ENCODE measurements at places on chromosomes 3 and 15. TPM values are rescaled to one million over a fixed set of nuclear protein-coding genes. Genes with fewer than 3 reads are reported as not detected.

Gene PPP1R14D
- total RNA-seq: not detected

Gene CCDC71
- total RNA-seq: 15.6 TPM

Gene SMAD6
- 11.1 TPM for total RNA-seq

Gene GOLGA6B
- not detected for total RNA-seq

Gene TM4SF4
- 3.2 TPM for total RNA-seq

Gene TMEM108
- total RNA-seq: 4.4 TPM

Gene CCR9
- total RNA-seq: not detected

Gene GADL1
- total RNA-seq: 4.5 TPM

Gene RTP1
- not detected for total RNA-seq

Gene CDCP1
- total RNA-seq: 4.3 TPM

Gene COMMD2
- 20.7 TPM for total RNA-seq

Gene RPN1
- total RNA-seq: 189 TPM

Gene MESP2
- not detected for total RNA-seq

Gene CPNE4
- total RNA-seq: not detected

DNA sequence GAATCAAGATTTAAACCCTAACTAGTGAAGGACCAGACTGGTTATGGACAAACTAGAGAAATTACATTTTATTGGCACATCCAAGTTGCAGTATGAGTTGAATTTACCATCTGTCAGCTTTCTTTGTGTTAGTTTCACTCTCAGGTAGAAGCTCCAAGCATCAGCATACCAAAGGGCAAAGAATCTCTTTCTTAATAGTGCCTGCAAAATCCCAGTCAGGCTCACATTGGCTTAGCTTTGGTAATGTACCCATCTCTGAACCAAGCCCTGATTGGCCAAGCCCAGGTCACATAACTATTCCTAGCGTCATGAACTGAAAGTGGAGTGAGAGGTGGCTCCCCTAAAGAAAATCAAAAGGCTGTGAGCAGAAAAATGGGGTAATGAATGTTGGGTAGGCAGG is 66.9 kb downstream of the CCNL1 start:
- ATAC-seq: no peak

DNA sequence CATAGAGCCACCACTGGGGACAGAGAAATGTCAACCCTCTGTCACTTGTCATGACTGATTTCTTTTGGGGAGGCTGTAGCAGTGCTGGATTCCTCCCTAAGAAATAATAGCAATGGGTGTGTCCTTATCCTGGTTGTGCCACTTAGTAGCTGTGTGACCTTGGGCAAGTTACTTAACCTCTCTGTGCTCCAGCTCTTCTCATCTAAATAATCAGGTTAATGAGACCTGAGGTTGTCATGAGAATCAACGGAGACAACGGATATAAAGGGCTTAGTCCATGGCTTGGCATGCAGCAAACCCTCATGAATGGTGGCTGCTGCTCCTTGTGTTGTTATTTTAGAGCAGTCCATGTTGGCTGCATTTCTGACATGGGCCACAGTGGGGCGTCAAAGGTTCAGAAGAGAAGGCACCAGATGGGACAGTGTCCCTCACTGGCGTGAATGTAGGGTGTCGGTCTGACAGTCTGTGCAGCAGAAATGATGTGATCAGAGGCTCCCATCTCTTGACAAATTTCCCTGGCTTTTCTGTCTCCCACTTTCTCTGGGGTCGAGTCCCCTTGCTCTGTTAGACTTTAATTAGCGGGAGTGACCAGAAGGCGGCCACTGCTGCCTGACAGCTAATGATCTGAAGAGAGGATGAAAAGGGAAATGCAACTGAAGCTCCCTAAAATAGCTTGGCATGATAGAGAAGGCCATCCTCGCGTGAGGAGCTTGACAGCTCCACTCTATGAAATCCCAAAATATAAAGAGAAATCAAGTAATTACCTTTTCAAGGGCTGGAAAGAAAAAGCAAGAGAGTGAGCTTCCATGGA is 209.4 kb downstream of the CADPS start:
- no peak for ATAC-seq

DNA sequence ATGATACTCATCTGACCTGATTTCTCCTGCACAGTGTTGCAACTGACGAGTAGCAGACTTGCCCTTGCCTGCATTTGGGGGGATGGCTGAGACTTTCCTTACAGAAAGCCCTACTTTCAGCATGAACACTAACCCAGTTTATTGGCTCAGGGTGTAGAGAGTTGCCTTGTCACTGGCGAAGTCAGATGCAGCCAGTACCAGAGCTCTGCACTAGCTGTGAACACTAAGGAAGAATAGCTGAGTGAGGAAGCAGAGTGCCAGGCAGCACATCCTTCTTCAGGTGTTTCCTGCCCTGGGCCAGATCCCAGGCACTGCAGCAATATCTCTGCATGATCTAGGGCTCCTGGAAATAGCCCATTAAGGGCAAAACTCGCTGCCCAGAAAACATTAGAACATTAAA is 154.0 kb upstream of the SYNPR start:
- no peak for ATAC-seq

- ATAC-seq: no peak
Observed at GRCh38 chr3:178129109-178129508, 407.1 kb upstream of the KCNMB2 start.

- ATAC-seq: no peak
Observed at GRCh38 chr15:31034152-31034551, 42.7 kb upstream of the MTMR10 start.

- no peak for ATAC-seq
Observed at GRCh38 chr3:50495609-50496423, 7.6 kb downstream of the CACNA2D2 start.

- no peak for ATAC-seq
Observed at GRCh38 chr15:51971032-51971374, 575 bp downstream of the LEO1 start.

GRCh38 chr15:101213570-101213969 is 38.3 kb downstream of the CHSY1 start:
- ATAC-seq: no peak

GRCh38 chr3:182092662-182093262 is 381.0 kb downstream of the SOX2 start:
- no peak for ATAC-seq

- ATAC-seq: no peak
Observed at GRCh38 chr3:106068381-106068780, 199.6 kb upstream of the CBLB start.

- no peak for ATAC-seq
Observed at GRCh38 chr3:186996356-186996755, 66.0 kb downstream of the ST6GAL1 start.

GRCh38 chr3:172071780-172072330 is 32.5 kb downstream of the FNDC3B start:
- ATAC-seq: no peak

GRCh38 chr15:43794269-43795037 is 2.3 kb downstream of the SERF2 start:
- no peak for ATAC-seq

GRCh38 chr15:34025252-34025651 is 13.8 kb downstream of the AVEN start:
- ATAC-seq: no peak

DNA sequence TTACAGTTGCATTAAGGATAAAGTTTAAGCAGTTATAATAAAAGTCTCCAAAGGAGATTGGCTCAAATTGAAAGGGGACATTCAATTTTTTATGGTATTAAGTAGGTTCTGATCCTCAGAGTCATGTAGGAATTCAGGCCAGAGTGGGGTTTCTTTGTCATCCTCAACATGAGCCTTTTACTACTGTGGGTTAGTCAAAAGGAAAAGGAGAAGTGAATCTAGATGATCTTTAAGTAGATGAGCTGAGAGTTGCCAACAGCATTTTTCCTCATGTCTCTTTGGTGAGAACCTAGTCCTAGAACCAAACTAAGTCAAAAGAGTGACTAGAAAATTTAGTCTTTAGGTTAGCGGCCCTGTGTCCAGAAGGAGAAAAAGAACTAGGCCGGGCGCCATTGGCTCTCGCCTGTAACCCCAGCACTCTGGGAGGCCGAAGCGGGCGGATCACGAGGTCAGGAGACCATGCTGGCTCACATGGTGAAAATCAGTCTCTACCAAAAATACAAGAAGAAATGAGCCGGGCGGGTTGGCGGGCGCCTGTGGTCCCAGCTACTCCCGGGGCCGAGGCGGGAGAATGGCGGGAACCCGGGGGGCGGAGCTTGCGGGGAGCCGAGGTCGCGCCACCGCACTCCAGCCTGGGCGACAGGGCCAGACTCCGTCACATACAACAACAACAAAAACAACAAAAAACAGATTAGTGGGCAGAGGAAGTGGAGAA is 4.2 kb upstream of the CHL1 start:
- no peak for ATAC-seq

- ATAC-seq: no peak
Observed at GRCh38 chr3:57919987-57920386, 88.2 kb upstream of the FLNB start.

- ATAC-seq: no peak
Observed at GRCh38 chr3:46722443-46722842, 4.8 kb upstream of the PRSS50 start.

DNA sequence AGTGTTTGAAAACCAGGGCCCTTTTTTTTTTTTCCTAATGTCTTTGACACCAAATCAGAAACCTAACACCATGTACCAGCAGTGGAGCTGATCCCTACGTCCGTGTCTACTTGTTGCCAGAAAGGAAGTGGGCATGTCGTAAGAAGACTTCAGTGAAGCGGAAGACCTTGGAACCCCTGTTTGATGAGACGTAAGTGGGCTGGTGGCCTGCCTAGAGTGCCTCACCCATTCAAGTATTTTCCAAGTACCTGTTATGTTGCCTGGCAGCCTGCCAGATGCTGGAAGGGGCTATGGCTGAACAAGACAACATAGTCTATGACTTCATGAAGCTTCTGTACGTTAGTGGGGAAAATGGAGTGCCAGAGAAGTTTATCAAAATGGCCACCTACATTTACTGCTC is 39.7 kb downstream of the ESYT3 start:
- no peak for ATAC-seq

- no peak for ATAC-seq
Observed at GRCh38 chr3:149507491-149508324, 33.2 kb downstream of the TM4SF4 start.

- ATAC-seq: no peak
Observed at GRCh38 chr3:64321747-64322146, 96.5 kb upstream of the PRICKLE2 start.

- ATAC-seq: peak; percentile 20
Observed at GRCh38 chr15:40906991-40907802, 12.9 kb downstream of the VPS18 start.

DNA sequence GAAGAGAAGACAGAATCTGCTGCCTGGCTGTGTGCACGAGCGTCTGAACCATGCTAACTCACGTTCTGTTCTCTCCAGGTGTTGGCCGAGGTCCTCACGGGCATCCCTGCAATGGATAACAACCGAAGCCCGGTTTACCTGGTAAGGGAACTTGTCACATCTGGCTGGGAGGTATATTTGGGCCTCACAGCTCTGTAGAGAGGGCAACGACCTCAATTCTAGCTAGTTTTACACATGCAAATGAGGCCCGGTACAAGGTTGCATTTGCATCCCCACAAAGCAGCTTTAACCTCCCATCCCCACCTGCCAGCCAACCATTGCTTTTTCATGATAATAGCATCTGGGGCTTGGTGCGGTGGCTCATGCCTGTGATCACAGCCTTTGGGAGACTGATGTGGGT is 22.0 kb upstream of the TATDN2 start:
- no peak for ATAC-seq

DNA sequence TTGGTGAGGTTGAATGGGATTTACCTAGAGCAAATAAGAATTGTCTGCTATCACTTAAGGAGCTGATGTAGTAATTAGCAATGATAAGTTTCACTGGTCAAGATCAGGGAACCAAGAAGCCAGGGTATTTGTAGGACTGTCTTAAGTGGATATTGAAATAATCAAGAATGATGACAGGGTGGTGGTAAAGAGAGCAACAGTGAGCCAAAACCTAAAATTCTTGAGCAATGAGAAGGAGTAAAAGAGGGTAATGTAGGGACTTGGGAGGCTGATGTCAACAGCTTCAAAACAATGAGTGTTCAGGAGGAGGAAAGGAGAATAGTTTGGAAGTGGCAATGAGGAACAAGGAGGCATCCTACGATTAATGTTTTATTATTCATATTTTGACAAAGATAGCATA is 31.5 kb upstream of the SLC2A2 start:
- no peak for ATAC-seq

DNA sequence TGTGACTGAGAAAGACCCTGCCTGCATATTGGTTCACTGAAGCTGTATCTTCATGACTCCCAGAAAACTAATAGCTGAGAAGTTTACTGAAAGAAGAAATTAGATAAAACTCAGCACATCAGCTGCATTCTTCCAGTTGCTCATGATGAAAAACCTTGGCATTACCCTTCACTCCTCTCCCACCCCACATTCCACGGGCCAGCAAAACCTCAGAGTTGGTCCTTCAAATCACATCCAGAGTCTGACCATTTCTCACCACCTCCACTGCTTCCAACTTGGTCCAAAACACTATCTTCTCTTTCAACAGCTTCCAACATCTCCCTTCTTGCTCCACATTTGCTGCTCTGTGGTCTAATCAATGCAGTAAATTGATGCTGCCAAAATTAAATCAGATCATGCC is 97.1 kb downstream of the CD47 start:
- ATAC-seq: no peak

- no peak for ATAC-seq
Observed at GRCh38 chr15:101142711-101143110, 109.1 kb downstream of the CHSY1 start.

- no peak for ATAC-seq
Observed at GRCh38 chr15:101612676-101613075, 39.5 kb downstream of the TM2D3 start.

- ATAC-seq: no peak
Observed at GRCh38 chr15:100328796-100329195, 13.0 kb downstream of the ADAMTS17 start.

DNA sequence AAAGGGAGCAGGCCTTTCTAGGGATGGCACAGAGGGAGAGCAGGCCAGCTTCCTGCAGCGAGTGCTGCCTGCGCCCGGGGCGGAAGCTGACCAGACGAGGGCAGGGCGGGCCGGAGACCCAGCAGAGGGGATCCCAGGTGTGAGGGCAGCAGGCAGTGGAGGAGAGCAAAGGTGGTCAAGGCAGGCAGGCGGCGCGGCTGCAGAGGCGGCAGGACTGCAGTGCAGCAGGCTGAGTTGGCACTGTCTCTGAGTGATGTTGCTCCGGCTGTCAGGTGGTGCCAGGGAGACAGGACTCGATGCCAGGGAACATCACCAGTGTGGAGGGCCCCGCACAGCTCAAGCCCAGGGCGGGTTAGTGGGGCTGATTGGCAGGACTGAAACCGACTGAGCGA is 22.3 kb upstream of the PLXNA1 start:
- no peak for ATAC-seq

DNA sequence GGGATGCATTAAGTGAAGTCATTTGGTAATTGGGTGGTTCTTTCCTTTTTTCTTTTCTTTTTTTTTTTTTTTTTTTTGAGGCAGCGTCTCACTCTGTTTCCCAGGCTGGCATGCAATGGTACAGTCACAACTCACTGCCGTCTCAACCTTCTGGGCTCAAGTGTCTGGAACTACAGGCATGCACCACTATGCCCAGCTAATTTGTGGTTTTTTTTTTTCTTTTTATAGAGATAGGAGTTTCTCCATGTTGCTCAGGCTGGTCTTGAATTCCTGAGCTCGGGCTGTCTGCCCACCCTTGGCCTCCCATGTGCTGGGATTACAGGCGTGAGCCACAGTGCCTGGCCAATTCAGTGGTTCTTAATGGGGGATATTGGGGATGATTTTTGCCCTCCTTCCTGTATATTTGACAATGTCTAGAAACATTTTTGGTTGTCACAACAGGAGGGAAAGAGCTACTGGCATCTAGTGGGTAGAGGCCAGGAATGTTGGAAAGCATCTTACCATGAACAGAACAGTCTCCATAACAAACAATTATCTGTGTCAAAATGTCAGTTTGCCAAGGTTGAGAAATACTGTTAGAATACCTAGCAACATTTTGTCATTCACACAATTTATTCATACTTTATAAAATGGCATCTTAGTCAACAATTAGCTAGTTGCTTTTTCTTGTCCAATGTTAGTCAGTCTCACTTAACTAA is 79.4 kb upstream of the CNTN3 start:
- no peak for ATAC-seq

Measured in gastroesophageal sphincter (tissue), 4 donors.